ENCODE measurements at places on chromosomes 13 and 19.

DNA sequence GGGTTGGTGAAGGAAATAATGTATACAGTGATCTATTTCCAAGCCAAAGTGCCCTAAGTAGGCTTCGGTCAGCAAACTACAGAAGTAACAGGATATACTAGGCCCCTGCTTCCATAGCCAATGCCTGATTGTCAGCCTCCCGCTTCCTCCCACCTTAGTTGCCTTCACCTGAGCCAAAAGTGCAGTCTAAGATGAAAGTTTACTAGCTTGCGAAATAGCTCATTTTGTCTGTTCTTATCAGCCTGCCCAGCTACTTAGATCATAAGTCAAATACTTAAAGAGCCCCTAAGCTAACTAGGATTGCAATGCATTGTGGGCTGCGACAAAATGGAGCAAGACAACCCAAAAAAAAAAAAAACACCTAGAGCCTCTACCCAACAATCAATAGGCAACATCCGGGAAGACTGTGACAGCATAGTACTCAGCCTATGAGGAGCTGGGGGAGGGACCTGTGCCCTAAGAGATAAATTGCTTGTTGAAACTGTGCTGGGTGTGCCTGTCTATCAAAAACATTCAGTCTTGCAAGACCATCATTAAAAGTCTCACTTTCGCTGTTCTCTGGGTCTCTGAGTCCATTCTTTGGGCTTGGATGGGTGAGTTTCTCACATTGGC, 454.7 kb upstream of the TSHZ3 start:
- DNase-seq = no peak

- no peak for DNase-seq
These were observed 491.2 kb downstream of the COG6 start for GRCh38 chr13:40146611-40147117.

- DNase-seq = no peak
These were observed 17.0 kb upstream of the NAPA start for GRCh38 chr19:47531640-47532387.

- DNase-seq = no peak
These were observed 1.9 kb downstream of the MRPS12 start for GRCh38 chr19:38932425-38933179.

DNA sequence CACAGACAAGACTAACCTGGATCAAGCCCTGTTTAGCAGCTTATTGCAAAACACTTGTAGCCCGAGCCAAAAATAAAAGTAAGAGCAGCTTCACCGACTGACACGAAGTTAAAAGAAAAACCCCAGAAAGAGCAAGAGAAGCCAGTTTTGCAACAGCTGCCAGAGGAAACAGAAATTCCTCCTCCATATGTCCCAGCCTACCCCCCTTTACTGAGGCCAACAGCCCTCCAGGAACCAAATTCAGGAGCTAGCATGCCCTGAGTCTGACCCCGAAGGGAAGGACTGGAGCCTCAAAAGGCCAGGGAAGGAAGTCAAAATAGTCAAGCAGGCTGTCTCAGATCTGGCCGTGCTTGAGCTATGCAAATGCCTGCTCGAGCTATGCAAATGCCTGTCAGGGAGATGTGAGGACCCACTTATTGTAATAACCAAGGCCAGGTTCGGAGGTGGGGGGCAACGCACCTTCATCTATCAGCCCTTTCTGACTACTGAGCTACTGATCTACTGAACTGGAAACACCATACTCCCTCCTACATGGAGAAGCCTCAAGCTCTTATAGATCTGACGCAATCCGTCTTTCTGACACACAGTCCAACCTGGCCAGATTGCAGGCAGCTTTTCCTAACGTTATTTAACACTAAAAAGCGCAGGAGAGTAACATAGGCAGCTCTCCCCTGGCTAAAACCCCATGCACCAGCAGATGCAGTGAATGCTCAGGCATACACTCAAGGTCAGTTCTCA, 6.7 kb downstream of the SIGLEC11 start:
- DNase-seq = no peak

DNA sequence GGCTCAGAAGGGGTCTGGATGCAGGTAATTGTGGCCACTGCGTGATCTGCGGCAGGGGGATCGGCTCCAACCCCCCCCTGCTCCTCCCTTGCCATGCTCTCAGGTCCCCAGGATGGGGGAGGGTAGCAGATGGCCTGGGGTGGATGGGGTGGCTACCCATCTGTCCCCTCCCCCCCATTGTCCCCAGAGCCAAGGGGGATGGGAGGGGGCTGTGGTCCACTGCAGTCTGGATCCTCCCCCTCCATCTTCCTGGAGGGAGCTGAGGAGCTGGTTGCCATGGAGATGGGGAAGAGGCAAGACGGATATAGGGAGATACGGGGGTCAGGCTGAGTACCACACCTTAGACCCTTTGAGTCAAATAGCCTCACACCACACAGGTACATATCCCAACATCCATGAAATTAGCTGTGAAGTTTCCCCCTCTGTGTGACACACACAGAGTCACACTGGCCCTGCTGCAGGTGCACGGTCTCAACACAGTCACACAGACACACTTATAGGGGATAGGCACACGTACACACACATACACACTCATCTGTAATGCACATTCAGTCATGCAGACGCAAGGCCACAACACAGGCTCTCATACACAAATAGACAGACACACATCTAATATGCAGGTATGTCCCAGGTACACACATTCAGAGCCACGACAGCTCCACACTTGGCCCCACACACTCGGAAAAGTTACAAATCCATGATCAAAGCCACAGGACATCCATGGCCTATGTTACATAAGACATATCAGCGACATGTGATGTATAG, 1.8 kb upstream of the NOVA2 start:
- no peak for DNase-seq

- DNase-seq = no peak
These were observed 44.3 kb downstream of the COLGALT1 start for GRCh38 chr19:17599780-17600179.

- no peak for DNase-seq
These were observed 101.6 kb downstream of the RGCC start for GRCh38 chr13:41558781-41559560.

- no peak for DNase-seq
These were observed 112.6 kb downstream of the LIG4 start for GRCh38 chr13:108102771-108103170.

GRCh38 chr19:16373532-16373931, 48.9 kb downstream of the KLF2 start:
- no peak for DNase-seq

GRCh38 chr13:49936968-49937273, 781 bp upstream of the SPRYD7 start:
- no peak for DNase-seq

DNA sequence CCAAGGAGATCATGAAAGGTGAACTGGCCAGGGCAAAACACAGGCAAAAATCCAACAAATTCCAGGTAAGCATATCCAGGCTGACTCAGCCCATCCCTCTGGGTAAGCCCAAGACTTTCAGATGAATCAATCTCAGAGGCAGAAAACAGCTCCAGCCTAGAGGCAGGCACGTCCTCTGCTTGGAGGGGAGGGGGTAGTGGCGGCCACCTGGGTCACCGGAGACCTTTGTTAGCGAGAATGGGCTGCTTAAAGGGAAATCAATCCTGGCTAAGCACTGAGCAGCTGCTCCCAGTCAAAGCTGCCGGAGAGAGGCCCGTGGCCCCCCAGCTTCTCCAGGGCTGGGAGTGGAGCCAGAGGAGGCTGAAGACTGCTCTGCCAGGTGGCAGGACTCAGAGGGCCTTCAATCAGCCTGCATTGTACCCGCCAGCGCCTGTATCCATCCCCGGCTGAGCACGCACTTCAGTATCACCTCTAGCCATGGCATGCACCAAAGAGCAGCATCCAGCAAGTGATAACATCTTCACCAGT, 48.2 kb downstream of the PIN1 start:
- DNase-seq = no peak
